Left hindlimb (tissue), 1 donor: ENCODE measurements at places on chromosomes 3 and 15.

- no peak for DNase-seq
Observed at GRCh38 chr3:111954228-111954990, 24.4 kb upstream of the ABHD10 start.

DNA sequence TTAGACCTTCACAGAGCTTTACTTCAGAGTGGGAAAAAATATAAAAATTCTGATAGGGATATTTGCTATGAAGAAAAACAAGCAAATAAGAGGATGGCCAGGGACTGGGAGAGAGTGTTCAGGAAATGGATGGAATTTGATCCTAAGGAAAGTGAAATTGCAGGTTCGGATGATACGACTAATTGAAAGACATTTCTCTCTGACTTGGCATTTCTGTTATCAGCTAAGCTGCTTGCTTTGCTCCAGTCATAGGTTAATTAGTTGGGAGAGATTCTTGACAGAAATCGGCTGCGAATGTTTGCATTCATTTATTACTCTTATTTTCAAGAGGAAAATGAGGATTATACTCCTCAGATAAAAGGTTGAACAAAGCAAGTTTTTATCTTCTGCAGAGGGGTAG lies 808.7 kb upstream of the NECTIN3 start:
- DNase-seq, result no peak

GRCh38 chr3:183180110-183180783 lies 17.7 kb upstream of the LAMP3 start:
- DNase-seq, result no peak

GRCh38 chr3:158248261-158248660 lies 138.4 kb downstream of the RSRC1 start:
- no peak for DNase-seq

GRCh38 chr15:36301947-36302346 lies 277.5 kb upstream of the CDIN1 start:
- no peak for DNase-seq
